ENCODE measurements at places on chromosomes 6 and 20.

GRCh38 chr20:43323592-43323991 is 133.9 kb upstream of the PTPRT start:
- no peak for DNase-seq

DNA sequence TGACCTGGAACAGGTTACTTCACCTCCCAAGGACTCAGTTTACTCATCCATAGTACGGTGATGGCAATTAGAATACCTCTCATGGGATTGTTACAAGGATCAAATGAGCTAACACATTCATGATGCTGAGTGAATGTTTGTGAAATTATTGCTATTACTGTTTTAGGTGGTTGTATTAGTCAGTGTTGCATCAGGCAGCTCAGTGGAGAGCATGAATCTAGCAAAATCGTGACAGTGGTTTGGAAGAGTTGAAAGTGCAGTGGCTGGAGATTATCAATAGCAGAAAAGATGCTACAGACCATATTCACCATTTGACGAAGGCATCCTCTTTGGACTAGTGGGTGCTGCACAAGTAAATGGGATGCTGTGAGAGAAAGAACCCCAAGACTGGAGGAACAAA is 50.4 kb upstream of the CTNNBL1 start:
- no peak for DNase-seq

- DNase-seq: no peak
These were observed 250.9 kb downstream of the ANKRD60 start for GRCh38 chr20:57977569-57977968.

- no peak for DNase-seq
These were observed 53.4 kb upstream of the ECI2 start for GRCh38 chr6:4188801-4189200.

DNA sequence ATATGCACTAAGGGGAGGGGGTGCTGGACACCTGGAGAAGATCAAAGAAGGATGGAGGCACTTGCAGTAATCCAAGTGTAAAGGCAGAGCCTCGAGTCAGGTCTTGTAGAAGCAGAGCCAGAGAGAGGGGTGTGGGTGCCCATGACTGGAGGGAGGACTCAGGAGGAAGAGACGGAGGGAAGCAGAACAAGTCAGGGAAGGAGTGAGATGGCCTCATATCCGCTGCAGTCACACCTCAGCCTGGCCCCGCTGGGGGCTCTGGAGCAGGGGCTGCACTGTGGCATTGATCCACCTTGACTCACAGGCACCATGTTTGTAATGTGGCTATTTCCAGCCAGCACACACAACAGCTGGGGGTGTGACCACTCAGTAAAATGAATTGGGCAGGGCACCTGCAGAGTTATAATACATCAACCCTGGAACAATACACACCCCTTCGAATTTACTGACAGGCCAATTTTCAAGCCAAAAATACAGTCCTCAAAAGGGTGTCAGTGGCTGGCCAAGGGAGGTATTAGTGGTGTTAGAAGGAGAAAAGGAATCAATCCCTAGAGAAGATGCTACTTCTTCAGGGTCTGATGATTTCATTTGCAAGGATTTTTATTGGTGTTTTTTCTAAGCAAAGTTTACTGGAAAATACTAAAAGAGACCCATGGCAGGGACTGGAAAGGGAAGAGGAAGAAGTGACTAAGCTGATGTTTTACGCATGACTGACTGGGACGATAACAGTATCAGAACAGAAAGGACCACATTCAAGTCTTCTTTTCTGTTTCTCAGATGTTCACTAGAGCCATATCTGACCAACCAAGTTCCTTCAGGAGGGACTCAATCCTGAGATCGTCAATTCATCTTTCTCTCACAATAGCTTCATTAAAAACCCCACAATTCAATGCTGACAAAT is 18.9 kb upstream of the NXT1 start:
- DNase-seq: no peak

DNA sequence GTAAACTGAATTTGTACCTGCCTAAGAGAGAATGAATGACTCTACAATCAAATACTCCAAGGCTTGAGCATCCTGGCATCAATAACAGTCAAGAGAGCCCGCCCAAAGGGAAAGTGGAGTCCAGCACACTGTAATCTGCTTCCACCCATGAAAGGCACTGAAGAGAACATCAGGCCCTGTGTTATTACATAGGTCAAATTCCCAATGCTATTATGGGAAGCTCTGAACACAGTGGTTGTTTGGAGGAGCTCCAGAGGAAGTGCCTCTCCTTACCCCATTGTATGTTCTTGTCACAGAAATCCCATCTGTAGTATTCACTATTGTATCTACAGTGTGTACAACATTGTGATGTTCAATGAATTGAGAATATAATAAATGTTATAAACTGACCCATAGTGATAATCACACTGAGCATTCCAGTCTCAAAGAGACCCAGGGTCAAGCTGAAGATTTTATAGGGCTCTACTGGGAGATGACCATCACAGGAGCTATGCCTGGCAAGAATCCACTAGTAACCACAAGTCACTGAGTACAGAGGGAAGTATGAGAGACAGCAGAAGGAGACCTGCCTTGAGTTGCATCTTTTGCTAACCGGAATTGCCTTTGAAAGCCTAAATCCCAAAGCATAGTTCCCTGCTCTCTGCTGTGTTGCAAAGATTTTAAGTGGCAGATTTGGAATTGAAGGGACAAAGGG is 446.7 kb downstream of the GJA1 start:
- DNase-seq: peak; percentile 87
